Activated CD4-positive, alpha-beta T cell treated with anti-CD3 and anti-CD28 coated beads, Interleukin-2, amount 50 U/mL, for 24 hours (primary cell): ENCODE measurements at places on chromosomes 2 and 18.

GRCh38 chr2:224780106-224780505, 63.9 kb upstream of the CCDC195 start:
- no peak for DNase-seq

DNA sequence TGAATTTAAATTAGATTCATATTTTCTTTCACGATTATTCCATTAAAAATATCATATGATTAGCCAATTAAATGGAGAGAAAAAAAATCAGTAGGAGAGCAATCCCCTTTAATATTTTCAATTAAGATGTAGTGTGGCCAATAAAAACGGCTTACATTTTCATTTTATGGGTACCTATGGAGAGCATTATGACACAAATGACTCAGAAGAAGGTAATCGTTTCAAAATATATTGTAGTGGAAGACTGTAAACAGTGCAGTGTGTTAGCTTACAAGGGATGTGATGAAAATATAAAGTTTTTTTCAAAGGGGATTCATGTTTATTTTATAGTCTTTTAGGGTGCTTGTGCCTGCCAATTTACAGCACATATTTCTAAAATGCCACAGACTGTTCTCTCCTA, 1507.4 kb upstream of the CELF4 start:
- no peak for DNase-seq

DNA sequence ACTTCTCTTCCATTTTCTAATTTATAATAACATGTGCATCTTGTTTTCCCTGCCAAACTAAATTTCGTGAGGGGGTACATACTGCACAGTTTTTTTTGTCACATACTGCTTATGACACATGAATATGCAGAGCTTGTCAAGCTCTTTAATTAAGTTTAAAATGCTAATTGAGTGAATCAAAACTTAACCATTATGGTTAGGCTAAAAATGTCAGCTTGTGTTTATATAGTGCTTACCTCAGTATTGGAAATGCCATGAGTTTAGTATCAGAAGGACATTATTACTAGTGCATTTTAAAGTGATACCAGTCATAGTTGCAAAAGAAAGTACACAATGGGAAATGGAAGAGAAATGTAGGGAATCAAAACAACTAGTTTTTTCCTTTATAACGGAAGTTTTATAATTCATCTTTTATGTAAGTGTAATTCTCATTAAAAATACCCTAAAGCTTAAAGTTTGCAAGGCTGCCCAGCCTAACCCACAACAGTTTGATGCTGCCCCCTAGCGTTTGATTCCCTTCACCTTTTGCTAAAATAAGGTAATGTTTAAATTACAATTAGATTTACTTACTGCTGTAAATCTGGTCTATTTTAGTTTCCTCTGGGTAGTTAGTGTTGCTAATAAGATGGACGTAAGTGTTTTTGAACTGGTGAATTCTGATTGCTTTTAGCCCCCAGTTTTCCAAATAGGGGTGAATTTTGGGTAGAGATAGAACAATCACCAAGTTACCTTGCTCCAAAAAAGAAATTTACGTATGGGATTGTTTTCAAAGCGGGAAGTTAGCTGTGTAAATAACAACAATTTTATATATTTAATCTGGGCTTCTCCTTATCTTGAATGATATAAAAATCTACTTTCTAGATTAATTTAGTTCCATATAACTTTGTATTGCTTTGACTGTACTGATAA, 3.2 kb downstream of the SLC39A10 start:
- peak; percentile 83 for DNase-seq

GRCh38 chr18:5556310-5556974, 12.6 kb upstream of the EPB41L3 start:
- DNase-seq, result no peak

GRCh38 chr2:174120346-174120745, 128.0 kb downstream of the OLA1 start:
- peak; percentile 2 for DNase-seq

DNA sequence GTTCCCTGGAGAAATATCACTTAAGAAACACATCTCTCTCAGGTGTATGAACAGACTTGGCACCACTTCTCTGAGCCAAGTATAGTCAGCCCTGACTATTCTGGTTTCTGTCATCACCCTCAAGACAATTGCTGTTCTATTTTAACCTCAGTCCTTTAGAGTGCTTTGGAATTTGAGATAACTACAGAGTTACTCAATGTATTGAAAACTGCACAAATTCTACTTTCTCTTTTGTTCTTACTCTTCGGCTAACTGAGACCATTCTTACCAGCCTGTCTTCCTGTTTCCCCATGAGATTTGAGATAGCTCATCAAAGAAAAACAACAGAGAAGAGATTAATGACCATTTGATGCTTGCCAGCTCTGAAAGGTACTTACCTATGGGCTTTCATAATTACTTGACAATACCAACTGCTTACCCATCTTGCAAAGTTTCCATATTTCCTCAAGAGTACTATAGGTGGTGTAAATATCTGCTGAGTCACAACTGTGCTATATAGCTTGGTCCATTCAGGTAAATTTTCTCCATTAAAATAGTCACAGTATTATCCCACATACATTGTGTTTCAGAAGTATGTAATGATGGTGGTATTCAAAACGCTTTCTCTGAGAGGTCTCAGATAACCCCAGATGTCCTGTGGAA, 467.5 kb upstream of the CHST9 start:
- no peak for DNase-seq

DNA sequence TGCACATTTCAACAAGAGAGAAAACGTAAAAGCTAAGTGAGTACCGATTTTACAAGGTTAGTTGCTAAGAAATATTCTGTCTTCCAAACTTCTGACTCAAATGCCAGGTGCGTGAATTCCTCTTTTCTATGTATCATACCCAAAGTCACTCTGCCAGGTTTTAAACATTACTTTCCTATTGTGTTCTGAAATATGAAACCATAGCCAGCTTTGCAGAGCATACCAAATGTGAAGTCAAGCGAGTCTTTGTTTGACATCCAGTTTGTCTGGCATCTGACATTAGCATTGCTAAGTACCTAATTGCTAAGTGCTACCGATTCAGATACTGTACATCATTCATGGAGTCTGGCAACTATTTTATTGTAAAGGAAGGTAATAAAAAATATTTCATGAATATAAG, 321.9 kb upstream of the GALNT5 start:
- DNase-seq, result no peak

GRCh38 chr2:75580156-75580555, 19.4 kb upstream of the EVA1A start:
- DNase-seq, result no peak

DNA sequence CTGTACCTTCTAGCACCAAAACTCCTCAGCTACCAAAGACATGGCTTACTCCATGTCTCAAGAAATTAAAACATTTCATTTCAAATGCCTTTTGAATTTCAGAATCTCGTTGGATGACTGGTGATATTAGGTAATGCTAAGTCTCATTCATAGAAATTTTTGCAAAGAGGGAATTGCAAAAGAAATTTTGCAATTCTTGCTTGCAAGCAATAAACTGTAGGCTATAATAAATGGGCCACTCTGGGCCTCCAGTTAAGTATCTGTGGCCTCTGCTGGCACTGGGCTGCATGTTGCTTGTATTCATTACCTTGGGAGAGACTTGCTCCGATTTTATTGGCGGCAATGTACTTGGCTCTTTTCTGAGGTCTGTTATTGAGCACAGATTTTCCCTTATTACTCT, 2.8 kb upstream of the LCLAT1 start:
- no peak for DNase-seq

GRCh38 chr2:7646661-7647060, 729.4 kb downstream of the RNF144A start:
- no peak for DNase-seq

GRCh38 chr2:37250869-37251740, 19.6 kb downstream of the NDUFAF7 start:
- DNase-seq, result no peak

DNA sequence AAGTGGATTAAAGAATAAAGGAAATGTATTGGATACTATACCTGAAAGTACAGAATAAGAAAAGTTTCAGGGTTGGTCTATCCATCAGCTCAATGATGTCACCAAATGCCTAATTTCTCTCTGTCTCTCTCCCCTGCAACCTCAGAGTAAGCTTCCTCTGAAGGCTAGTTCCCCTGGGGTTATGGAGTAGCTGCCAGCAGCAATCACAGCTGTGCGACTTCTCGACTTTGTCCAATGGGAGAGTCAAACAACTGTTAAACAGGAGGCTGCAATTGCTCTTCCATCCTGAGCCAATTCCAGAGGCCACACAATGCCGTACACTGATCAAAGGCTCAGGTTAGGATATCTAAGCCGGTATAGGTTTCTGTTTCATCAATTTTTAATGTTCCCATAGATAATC, 95.3 kb upstream of the FANCL start:
- no peak for DNase-seq

DNA sequence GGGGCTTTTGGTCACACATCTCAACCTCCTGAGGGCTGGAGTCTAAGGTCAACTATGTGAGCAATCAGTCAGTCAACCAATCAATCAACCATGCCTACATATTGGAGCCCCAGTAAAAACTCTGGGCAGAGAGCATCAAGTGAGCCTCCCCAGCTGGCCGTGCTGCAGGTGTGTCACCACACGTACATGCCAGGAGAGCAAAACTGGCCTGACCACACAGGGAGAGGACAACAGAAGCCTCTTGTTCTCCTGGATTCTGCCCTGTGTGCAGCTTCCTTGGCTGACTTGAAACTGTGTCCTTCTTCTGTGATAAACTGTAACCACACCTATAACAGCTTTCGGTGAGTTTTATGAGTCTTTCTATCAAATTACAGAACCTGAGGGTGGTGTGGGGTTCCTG, 25.9 kb downstream of the GPR35 start:
- DNase-seq, result no peak

GRCh38 chr2:235381261-235381912, 112.5 kb upstream of the AGAP1 start:
- DNase-seq, result no peak

GRCh38 chr2:101971836-101972235, 19.9 kb upstream of the IL1R2 start:
- DNase-seq, result no peak

- no peak for DNase-seq
Observed at GRCh38 chr18:48863432-48864065, 87.2 kb downstream of the SMAD7 start.

DNA sequence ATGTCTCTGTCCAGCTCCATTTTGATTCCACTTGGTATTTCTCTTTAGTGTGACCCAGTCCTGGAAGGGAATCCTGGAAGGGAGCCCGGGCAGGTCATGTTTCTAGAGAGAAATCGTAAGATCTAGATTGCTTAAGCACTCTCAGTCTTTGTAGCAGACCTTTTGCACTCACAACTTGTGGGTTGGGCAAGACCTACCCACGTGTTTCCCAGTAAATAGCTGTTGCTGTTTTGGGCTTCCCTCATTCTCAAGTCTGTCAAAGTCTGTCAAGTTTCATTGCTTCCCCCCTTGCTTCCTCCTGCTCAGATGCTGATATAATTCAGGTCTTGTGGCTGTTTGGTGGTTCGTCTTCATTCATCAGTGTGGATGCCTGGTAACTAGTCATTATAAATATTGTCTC, 17.4 kb upstream of the NEMP2 start:
- DNase-seq, result no peak

GRCh38 chr2:206823178-206823577, 57.8 kb downstream of the FASTKD2 start:
- no peak for DNase-seq

DNA sequence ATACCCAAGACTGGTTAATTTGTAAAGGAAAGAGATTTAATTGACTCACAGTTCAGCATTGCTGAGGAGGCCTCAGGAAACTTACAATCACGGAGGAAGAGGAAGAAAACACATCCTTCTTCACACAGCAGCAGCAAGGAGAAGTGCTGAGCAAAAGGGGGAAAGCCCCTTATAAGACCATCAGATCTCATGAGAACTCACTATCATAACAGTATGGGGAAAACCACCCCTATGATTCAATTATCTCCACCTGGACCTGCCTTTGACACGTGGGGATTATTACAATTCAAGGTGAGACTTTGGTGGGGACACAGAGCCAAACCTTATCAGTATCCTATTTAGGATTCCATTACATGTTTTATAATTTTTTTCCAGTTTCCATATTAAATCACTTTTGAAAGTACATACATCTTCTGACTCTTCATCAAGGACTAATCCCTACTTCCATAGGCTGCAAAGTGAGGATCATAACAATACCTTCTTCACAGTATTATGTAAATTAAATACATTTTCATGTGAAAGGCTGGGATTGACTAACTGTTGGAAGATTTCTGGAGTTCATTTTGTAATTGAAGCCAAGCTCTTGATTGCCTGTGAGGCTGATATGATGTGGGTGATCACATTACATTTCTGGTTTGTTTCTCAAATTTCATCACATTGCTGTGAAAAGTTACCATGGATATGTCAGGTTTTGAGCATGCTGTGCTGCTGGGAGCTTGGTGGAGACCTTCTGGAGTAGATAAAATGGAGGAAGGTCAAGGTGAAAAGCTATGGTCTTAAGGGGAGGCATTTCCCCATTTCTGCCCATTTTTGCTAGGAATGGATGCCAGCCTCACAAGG, 31.7 kb upstream of the CERS6 start:
- DNase-seq, result no peak

DNA sequence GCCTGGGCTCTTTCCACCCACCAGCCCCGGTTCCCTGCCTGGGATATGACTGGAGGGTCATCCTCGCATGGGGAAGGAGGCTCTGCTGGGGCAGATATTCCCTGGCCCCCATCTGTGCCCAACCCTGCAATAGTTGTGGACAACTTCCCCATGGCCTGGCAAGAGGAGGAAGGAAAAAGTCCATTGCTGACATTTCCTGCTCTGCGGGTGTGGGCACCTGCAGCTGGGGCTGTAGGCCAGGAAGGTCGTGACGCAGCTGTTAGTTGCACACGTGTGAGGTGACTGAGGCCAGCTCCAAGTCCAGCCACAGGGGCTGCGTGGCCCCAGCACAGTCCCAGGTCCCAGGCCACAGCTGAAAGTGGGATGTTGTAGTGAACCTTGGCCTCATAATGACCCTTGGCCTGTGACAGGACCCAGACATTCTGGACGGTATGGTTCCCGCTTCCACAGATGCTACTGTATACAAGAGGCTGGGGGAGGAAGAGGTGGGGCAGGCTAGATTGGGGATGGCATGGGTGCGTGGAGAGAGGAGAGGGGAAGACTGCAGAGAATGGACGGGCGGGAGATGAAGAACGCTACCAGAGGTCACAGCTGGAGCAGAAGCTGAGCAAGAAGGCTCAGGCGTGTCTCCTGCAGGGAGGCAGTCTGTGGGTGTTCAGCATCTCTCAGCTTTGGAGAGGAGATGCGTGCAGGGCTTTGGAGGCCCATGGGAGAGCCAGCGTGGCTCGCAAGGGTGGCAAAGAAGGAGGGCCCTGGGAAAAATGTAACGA, 22.1 kb downstream of the OTOF start:
- no peak for DNase-seq

GRCh38 chr2:68831686-68832232, 39.4 kb downstream of the BMP10 start:
- DNase-seq, result no peak

- DNase-seq, result peak; percentile 49
Observed at GRCh38 chr18:22930089-22930713, 2.9 kb upstream of the RBBP8 start.

GRCh38 chr2:634636-635388, 42.4 kb downstream of the TMEM18 start:
- no peak for DNase-seq
